Cerebellar cortex (tissue), 1 donor: ENCODE measurements at places on chromosomes 13 and 19.

DNA sequence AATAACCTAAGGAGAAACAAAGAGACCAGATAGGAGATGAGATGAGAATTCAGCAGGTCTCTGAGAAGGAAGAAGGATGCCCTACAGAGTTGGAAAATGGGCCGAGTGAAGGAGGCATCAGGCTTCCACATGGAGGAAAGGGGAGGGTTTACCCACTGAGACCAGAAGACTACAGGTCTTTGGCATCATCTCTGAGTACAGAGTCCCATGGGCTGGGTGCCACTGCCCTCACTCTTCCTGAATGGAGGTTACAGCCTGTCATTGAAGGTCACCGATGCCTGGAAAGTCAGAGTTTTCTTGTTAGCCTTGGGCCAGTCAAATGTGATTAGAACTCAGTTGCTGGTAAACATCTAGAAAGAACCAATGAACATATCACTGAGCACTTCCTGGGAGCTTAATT lies 9.9 kb downstream of the ZNF302 start:
- no peak for DNase-seq

GRCh38 chr13:28530729-28531076 lies 35.8 kb upstream of the FLT1 start:
- peak; percentile 19 for DNase-seq

- no peak for DNase-seq
Measured at GRCh38 chr19:7475665-7476064, 13.2 kb downstream of the PEX11G start.

DNA sequence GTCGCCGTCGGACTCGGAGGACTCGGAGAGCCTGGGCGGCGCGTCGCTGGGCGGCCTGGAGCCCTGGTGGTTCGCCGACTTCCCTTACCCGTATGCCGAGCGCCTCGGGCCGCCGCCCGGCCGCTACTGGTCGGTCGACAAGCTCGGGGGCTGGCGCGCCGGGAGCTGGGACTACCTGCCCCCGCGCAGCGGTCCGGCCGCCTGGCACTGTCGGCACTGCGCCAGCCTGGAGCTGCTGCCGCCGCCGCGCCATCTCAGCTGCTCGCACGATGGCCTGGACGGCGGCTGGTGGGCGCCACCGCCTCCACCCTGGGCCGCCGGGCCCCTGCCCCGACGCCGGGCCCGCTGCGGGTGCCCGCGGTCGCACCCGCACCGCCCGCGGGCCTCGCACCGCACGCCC lies 2.5 kb upstream of the GRWD1 start:
- DNase-seq = no peak

DNA sequence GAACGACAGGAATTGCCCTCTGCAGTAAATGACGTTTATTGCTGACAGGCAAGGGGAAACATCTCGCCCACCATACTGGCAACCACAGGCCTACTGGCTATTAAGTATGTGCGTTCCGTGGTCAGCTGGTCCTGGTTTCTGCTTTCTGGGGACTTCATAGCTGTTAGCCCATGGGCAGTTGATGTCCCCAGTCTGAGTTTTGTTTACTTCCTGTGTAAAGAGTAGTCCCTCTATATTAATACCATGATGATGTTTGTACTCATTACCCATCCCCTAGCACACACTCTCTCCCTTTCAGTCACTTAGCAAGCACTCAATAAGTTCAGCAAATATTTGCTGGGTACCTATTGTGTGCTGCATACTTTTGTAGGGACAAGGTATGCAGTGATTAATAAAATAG lies 6.5 kb upstream of the MIA start:
- DNase-seq = no peak

DNA sequence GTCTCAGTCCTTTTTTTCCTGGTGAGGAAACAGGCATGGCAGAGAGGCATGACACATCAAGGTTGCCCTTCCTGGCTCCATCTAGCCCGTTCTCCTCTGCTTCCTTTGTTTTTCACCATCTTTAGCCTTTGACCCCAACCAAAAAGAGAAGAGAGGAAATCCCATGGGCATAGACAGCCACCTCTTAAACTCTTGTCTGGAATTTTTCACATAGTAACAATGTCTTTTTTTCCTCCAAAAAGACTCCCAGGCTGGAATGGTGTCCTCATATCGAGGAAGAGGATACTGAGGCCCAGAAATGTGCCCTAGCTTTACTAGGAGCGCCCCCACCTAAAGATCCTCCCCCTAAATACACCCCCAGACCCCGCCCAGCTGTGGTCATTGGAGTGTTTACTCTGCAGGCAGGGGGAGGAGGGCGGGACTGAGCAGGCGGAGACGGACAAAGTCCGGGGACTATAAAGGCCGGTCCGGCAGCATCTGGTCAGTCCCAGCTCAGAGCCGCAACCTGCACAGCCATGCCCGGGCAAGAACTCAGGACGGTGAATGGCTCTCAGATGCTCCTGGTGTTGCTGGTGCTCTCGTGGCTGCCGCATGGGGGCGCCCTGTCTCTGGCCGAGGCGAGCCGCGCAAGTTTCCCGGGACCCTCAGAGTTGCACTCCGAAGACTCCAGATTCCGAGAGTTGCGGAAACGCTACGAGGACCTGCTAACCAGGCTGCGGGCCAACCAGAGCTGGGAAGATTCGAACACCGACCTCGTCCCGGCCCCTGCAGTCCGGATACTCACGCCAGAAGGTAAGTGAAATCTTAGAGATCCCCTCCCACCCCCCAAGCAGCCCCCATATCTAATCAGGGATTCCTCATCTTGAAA lies at the start of gene GDF15:
GDF15 (plus strand) TSS at position 484 of the 868 bp plus-strand sequence; CDS start at position 516, 32 bp downstream.
- peak; percentile 86 for DNase-seq

- no peak for DNase-seq
Measured at GRCh38 chr13:44768239-44768638, 192.1 kb upstream of the TSC22D1 start.

DNA sequence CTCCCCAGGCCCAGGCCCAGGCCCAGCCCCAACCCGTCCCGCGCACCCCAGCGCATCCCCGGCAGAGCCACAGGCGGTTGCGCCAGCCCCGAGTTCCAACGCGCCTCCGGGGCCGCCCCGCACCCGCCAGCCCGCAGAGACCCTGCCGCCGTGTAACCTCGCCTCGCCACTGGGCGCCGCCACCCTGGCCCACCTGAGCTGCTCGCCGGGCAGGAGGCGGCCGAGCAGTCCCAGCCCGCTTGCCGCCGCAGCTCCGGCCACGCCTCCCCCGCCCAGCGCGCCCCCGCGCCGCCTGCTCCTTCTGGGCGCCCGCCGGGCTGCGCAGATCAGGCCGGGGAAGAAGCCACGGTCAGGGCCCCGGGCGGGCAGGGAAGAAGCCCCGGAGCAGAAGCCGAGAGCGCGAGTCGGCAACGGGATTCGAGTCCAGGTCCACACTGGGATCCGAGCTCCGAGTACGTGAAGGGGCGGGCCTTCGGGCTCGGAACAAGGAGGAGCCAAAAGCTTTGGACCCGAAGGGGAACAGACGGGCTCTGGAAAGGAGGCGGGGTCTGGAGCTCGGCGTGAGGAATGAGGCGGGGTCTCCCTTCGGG lies at the start of gene MBOAT7:
MBOAT7 (minus strand) TSS at position 436 of the 590 bp plus-strand sequence. CDS start 1,072 bp downstream, outside the sequence.
- DNase-seq = no peak

GRCh38 chr13:76733671-76734070 lies 152.5 kb downstream of the KCTD12 start:
- no peak for DNase-seq

GRCh38 chr19:29006057-29006735 lies 206.8 kb downstream of the UQCRFS1 start:
- no peak for DNase-seq

DNA sequence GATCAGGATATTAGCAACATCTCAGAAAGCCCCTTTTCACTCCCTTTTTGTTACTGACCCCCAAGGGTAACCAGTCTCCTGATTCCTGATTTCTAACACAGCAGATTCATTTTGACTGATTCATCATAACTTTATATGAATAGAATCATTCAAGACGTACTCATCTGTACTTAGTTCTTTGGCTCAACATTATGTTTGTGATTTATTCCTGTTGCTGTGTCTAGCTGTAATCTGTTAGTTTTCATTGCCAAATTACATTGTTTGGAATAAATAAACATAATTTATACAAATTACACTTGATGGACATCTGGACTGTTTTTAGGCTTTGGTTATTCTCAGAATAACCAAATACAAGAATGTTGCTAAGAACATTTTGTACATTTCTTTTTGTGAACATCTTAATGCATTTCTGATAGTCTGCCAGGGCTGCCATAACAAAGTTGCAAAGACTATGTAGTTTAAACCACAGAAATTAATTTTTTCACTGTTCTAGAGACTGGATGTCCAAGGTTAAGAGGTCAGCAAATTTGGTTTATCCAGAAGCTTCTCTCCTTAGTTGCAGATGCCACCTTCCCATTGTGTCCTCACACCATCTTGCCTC lies 62.8 kb upstream of the EDNRB start:
- no peak for DNase-seq

- peak; percentile 28 for DNase-seq
Measured at GRCh38 chr13:98468361-98468760, 108.5 kb downstream of the STK24 start.

DNA sequence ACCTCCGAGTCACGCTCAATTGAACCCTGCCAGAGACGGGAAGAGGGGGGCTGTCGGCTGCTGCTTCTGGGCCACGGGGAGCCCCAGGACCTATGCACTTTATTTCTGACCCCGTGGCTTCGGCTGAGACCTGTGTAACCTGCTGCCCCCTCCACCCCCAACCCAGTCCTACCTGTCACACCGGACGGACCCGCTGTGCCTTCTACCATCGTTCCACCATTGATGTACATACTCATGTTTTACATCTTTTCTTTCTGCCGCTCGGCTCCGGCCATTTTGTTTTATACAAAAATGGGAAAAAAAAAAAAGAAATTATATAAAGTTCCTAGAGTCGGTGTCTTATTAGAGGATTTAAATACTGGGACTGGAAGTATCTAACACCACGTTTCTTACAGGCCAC lies 11.7 kb downstream of the TRIP10 start:
- no peak for DNase-seq

- no peak for DNase-seq
Measured at GRCh38 chr13:50224534-50224933, 209.3 kb downstream of the KCNRG start.

DNA sequence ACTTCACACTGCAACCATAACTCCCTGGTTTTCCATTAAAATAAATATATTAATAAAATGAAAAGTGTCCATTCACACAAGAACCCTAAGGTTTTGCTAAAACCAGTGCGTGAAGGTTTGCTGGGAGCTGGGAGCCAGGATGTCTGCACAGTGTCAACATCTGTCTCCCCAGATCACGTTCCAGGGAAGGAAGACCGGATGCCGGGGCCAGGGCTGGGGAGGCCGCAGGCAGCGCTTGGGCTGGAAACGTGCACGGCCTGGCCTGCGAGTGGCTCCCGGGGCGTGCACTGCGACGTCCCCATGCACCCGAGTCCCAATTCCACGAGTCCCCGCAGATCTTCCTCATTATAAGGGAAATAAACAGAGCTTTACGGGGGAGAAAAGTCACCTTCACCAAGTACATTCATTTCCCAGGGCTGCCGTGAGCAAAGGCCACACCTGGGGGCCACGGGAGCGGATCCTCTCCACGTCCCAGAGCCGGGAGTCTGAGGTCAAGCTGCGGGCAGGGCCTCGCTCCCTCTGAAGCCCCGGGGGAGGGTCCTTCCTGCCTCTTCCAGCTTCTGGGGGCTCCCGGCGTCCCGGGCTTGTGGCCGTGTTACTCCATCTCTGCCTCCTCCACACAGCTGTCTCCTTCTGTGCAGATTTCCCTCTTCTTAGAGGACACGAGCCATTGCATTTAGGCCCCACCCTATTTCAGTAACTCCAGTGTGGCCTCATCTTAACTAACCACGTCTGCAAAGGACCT lies 12.8 kb downstream of the SHC2 start:
- DNase-seq = no peak

DNA sequence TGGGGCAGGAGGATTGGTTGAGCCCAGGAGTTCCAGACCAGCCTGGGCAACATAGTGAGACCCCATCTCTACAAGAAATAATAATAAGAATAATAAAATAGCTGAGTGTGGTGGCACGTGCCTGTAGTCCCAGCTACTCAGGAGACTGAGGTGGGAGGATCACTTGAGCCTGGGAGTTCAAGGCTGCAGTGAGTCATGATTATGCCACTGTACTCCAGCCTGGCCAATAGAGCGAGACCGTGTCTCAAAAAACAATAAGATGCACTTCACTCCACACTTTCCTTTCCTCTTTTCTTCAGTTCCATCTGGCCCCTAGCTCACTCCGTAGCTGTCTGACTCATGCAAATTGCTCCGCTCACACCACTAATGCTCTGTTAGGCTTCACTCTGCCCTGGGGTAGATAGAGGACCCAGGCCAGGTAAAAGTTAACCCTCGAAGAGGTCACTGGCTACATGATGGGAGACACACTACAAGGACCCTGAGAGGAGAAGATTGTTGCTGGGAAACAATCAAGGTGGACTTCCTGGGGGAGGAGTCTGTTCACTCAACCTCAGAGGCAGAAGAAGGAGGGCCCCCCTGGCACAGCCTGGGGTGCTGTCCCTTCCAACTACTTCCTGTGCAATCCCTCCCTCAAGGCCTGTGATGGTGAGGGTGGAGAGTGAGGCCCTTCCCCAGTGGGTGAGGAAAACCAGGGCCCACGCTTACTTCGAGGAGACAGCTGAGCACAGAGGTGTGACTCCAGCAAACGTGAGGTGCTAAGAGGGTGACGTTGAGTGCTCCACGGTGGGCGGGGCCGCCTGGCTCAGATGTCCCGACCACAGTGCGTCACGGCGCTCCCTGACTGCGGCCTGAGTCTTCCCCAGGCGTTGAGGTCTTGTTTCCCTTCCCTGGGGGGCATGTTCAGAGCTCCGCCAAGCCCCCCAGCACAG lies 8.8 kb upstream of the TNFSF9 start:
- no peak for DNase-seq

- DNase-seq = no peak
Measured at GRCh38 chr13:79502859-79503468, 22.0 kb downstream of the NDFIP2 start.

- DNase-seq = no peak
Measured at GRCh38 chr13:66222127-66222526, 1008.0 kb downstream of the PCDH9 start.

DNA sequence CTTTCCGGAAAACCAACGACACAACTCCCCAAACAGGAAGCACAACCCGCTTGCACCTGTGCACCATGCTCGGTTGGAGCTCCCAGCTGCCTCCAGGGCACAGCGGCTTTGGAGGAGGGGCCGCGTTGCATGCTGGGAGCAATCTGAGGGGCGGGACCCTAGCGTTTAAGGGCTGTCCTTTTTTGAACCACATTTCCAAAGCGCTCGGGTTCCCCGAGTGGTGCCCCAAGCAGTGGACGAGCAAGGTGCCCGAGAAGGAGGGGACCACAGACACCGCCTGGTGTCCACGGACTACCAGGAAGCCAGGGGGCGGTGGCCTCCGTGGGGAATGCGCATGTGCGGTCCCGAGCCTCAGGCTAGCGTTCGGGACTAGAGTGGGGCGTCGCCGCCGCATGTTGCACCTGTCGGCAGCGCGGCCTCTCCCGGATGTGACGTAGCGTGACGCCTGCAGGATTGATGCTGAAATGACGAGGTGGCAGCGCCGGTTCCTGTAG lies 11.9 kb upstream of the ZNF57 start:
- DNase-seq = no peak

- no peak for DNase-seq
Measured at GRCh38 chr19:37941782-37942515, 34.9 kb downstream of the SIPA1L3 start.

GRCh38 chr19:39831679-39832078 lies 2.3 kb downstream of the DYRK1B start:
- no peak for DNase-seq
